ENCODE measurements at places on chromosomes 1 and 21.

GRCh38 chr1:5981009-5981380, 11.2 kb downstream of the NPHP4 start:
- DNase-seq = no peak

DNA sequence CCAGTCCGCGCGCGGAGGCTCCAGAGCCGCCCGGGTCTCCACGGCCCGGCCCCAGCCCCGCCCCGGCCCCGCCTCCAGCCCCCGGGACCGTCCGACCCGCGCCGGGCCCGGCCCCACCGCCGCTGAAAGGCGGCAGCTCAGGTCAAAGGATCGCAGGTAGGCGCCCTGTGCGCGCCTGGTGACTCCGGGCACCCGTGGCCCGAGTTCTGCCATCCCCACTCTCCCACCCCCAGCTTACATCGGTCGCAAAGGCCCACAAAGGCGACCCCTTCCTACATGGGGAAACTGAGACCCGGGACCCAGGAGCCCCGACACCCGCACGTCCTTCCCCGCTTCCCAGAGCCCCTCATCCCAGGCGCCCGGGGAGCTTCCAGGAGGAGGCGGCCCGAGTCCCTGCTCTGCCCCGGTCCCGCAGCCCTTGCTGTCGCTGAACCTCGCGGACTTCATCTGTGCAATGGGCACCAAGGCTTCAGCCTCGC, at the start of gene TMEM200B:
TSS of gene TMEM200B (minus strand) at position 17 of the 479 bp plus-strand sequence. CDS start 2,075 bp downstream, outside the sequence.
- no peak for DNase-seq

GRCh38 chr1:162088281-162088969, 18.9 kb downstream of the NOS1AP start:
- DNase-seq = no peak

DNA sequence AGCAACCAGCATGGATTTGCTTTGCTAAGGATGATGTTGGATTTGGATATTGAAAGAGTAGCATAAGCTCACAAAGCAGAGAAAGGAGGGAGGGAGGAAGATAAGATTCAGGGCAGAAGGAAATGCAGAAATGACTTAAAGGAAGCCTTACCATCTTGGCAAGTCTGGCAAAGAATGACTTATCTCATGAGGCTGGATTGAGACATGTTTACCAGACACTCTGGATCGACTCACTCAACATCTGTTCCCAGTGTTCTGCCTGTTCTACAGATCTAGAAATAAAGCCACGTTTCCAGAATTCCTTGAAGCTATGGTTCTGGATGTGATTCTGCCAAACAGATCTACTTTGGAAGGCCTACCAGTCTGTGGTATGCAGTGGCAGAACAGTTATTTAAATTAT, 38.8 kb upstream of the CTBS start:
- no peak for DNase-seq

DNA sequence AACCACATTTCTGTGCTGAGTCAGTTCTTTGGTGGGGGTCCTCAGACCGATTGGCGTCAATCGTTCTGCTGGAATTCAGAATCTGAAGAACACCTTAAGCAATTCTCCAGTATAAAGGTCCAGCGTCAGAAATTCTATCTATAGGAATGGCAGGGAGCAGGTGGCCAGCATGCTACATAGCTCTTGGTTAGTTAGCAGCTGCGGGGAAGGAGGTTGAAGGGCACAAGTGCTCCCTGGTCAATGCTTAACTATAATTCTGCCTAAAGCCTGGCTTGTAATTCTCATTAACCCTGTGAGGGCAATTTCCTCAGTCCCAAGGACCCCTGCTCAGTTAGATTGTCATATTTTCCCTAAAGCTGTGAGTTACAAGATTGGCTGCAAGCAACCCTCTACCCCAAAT, 54.3 kb upstream of the GALNT2 start:
- no peak for DNase-seq
